ENCODE measurements at places on chromosomes 6 and 20.
A peak's percentile ranks its signal among the peaks of the same experiment; 100 is the strongest.

DNA sequence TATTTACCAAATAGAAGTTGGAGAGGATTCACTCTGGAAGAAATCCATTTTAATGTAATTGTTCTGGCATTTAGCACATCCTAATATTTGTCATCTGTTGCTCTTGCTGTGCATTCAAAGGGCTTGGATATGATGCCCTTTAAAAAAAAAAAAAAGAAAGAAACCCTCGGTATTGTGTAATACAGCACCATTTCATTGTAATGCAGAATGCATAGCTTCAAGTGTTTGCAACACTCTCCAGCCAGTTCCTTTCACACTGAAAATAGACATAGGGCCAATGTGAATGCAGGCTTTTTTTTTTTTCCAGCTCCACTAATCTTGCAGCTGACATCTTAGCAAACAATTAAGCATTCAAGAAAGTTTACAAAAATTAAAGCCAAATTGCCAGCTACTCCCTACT is 197.4 kb upstream of the POU3F2 start:
- DNase-seq = no peak

- DNase-seq = no peak
These were observed 66.8 kb downstream of the NUDT3 start for GRCh38 chr6:34325633-34326032.

DNA sequence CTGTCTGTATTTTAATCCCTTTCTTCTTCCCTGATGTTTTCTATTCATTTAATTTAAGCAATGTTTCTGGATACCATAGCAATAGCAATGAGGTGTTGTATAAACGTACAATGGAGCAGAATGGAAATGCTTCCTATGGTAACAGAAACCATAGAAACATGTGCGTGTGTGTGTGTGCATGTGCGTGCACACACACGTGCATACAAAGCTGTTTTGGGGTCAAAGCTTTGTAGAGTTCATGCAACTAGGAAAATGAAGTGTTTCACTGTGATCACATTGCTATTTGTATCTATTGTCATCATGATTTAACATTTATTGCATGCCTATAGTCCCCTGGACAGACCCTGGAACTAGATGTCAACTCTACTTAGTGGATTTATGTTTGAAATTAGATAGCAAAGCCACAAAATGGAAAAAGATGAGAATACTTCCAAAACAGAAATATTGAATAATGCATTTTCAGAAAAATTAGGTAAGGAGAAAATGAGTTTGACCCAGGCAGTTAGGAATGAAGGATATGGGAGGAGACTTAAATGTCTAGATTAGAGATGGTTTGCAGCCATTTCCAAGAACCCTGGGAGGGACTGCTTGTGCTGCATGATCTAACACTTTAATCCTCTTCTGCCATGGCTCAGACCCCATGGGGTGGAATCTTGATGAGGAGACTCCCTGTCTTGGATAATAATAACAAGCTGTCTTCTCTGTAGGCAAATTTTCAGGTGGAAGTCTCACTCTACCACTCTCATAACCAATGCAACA is 124.4 kb downstream of the TRMT11 start:
- peak; percentile 53 for DNase-seq

- no peak for DNase-seq
These were observed 100.1 kb upstream of the FRMD1 start for GRCh38 chr6:168179133-168179532.

- DNase-seq = no peak
These were observed 3.4 kb downstream of the TFAP2B start for GRCh38 chr6:50822078-50822476.

Measured in fibroblast of upper back skin (primary cell).